Right ventricle myocardium superior (tissue), 1 donor: ENCODE measurements at places on chromosomes 3 and 15.
A peak's percentile ranks its signal among the peaks of the same experiment; 100 is the strongest.

- no peak for DNase-seq
These were observed 284.2 kb upstream of the TPM1 start for GRCh38 chr15:62758126-62758951.

GRCh38 chr3:42719002-42719401 is 16.4 kb upstream of the HHATL start:
- no peak for DNase-seq

DNA sequence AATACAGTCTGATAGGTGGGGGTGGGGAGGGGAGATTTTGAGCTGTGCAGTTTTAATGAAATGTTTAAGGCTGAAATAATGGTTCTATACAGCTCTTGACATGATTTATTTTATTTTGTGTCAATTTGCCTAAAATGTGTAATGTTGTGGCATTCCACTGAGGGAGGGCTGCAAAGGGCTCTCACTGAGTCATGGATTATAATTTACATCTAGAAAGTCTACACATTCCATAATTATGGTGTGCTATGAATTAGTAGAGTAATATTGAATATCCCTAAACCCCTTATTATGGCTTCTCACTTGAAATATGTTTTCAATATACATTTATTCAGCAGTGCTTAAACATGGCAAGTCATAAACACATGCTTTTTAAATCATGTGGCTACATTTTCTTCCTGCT is 103.9 kb downstream of the RARB start:
- DNase-seq, result no peak

DNA sequence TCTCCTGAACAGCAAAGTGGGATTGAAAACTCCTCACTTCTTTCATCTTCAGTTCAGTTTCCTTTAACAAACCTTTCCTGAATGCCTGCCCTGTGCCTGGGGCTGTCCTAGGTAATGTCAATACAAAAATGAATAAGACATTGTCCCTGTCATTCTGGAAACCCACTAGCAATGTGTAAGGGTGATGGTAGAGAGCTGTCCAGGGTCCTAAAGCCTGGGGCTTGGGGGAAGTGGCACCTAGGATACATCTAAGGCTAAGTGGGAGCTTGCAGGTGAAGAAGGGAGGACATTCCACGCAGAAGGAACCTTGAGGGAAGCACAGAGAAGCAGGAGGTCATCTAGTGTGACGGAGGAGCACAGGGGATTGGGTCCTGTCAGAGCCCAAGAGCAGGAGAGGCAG is 212.7 kb upstream of the PPP2R3A start:
- no peak for DNase-seq

GRCh38 chr3:133578548-133579191 is 5.2 kb downstream of the CDV3 start:
- DNase-seq, result no peak

DNA sequence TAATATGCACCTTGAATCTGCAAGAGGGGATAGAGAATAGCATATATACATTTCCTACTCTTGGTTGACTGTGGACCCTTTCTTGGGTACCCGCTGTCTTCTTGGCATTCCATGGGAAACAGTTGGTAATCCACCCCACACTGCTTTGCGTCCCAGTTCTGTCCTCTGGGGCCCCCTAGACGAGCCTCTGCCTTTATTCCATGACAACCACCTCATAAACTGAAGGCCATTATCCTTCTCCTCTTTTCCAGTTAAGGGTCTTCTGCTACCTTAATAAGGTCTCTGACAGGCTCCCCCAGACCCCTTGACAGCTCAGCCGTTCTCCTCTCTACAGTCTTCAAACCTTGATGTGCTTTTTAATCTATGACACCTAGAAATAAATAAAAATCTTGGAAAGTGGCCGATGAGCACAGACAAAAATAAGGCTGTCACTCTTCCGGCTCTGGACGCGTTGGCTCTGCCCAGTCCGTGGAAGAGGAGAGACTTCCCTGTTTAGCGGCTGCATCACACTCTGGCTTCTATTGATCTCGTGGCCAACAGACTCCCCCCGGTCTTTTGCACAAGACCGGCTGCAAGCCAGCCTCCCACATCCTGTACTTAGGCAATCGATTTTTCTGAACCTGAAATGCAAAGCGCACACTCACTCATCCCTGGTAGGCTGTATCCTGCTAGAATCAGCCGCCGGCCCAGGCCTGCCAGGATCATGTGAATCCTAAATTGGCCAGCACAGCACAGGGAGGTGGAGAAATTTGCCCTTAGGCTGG is 251.0 kb upstream of the TLE3 start:
- no peak for DNase-seq

DNA sequence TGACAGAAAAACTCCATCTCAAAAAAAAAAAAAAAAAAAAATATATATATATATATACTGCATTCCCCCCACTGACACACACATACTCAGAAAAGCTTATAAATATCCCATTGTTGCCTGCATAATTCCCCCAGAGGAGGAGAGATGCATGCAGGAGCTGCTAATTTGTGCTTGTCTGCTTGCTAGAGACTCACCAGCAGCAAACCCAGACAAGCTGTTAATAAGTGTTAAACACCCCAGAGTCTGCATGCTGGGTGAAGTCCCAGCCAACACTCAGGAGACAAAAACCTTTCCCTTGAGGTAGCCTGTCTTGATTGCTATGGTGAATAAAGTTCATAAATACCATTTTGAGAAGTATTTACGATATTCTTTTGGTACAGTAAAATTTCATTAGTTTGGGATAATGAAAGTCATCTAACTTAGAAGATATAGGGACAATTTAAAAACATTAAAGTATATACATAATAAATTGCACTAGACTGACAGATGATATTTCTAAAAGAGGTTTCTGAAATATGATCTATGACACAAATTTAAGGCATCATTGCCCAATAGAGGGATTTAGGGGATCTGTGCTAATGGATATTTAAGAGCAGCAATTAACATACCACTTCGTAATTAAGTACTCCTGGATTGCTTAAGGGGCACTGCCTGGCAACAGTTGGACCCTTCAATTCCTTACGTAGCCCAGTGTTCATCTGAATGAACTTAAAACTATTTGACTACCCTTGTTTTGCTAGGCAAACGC is 400.0 kb upstream of the C2CD4B start:
- DNase-seq, result no peak

- DNase-seq, result no peak
These were observed 96.0 kb upstream of the TLE3 start for GRCh38 chr15:70193734-70194133.

DNA sequence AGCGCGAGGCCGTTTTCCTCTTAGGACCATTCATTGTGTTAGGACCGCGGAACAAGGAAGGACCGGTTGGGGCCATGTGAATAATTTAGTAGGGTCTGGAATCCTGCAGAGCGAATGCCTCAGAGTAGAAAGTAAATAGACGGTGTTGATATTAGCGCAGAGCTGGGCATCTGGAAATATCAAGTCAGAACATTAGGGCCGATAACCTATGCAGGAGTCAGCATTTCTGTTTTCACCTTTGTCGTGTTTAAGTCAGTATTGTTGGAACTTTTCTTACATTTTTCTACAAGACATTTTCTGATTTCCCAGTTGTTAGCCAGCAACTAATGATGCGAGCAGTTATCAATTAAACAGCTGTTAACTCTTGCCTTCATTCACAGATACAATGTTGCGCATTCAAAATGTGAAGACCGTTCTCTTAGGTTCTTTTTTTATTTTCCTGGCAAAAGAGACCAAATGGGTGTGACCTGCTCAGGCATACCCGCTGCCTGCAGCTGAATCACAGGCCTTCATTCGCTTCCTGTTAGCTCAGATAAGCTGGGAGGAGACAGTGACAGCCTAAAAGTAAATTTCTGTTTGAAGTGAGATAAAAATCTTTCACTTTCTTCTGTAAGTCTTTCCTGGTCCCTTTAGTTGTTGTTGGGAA is 966 bp upstream of the PKM start:
- peak; percentile 51 for DNase-seq

DNA sequence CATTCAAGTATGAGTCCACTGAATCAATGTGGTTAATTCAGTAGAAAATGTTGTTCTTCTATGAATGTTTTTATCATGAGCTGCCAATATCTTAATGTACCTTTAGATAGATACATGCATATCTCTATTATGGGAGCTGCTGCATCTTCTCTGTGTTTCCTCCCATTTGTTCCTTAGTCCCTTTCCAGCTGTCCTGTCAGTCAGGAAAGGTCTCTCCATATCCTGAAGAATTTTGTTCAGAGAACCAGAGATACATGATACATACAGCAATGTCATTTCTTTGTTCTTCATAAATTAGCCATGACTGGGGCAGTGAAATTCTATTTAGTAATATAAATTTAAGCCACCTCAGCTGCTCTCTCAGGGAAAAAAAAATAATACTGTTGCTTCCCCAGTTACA is 103.7 kb downstream of the P3H2 start:
- DNase-seq, result no peak

GRCh38 chr15:101001796-101002195 is 82.6 kb downstream of the LRRK1 start:
- DNase-seq, result no peak

- DNase-seq, result no peak
These were observed 14.4 kb upstream of the XYLB start for GRCh38 chr3:38332201-38332600.

- DNase-seq, result no peak
These were observed 77.8 kb upstream of the WDR72 start for GRCh38 chr15:53837263-53837662.

DNA sequence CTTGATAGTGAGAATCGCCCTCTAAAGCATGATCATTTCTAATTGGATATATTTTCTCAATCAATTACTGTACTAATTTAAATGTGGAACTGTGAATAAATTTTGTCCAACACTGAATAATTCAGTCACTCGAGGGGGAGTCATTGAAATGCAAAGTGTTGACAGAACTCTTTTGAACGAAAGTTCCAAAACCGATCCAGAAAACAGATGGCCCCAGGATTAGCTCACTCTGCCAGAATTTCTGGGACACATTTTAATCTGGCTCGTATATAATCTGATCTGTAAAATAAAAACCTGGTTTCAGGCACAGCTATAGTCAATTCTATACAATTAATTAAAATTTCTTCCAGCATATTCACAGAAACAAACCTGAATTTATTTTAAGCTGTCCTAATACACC is 580.4 kb downstream of the ROBO1 start:
- DNase-seq, result no peak

DNA sequence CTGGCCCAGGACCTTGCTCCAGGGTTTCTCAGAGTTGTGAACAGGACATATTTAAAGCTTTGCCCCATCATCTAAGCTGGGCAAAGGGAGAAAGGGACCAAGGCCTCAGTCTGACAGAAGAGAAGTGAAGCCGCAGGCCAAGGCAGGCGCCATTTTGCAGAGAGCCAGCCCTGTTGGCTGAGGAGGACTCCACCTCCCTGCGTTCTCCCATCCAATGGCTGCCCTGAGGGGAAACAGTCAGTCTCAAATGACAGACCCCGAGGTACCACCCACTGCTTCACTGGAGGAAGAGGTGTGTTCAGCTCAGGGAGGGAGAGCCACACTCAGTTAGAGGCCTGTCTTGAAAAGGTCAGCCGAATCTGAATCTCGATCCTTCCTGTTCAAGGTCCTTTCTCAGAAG is 86.1 kb downstream of the ADAMTS17 start:
- DNase-seq, result no peak

DNA sequence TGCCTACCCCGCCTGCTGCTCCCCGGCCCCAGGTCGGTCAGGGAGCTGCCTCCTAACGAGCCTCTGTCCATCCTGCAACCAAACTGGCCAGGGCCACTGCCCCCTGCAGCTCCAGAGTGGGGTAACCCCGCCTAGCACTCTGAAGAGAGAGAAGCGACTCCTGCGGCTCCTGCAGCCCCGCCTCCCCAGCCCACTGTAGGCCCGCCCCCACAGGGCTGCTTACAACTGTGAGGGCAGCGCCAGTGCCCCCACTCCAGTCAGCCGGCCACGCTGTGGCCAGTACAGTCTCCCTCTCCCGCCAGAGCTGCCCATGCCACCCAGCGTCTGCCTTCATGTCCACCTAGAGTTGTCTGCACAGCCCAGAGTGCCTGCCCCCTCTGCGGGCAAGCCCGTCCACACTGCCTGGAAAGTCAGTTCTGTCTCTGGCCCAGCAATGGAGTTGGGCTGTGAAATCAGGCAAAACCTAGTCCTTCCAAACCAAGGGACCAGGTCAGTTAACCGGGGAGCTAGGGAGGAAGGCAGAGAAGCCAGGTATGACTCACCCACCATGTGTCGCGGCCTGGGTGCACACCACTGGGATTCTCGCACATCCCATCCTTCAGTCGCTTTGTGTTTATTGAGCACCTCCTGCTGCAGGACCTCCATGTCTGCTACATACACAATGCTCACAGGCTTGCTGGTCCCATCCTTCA is 2.4 kb downstream of the UCN2 start:
- DNase-seq, result peak; percentile 77

- no peak for DNase-seq
These were observed 111.2 kb upstream of the RGMA start for GRCh38 chr15:93200081-93200836.

DNA sequence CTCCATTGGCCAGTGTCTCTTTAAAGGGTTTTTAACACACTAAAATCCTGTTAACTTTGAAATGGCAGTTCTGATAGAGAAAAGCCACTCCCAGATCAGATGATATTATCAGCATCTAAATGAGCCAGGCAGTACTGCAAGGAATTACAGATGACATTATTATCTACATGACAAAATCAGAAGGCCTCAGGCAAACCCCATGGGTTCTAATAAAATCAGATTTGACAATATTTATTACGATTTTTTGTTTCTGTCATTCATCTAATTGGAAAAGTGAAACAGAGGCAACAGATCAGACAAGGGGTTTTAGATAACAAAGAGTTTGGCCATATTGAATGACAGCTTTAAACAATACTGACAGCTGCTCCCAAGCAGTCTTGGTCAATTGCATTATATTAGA is 112.7 kb downstream of the FEZF2 start:
- no peak for DNase-seq

GRCh38 chr3:15812183-15812582 is 14.4 kb upstream of the ANKRD28 start:
- no peak for DNase-seq

GRCh38 chr3:23004971-23005370 is 198.2 kb upstream of the UBE2E2 start:
- DNase-seq, result no peak

GRCh38 chr3:132606085-132606484 is 9.0 kb downstream of the ACKR4 start:
- DNase-seq, result no peak
